NCI-H1417 treated with DMSO at 0.1 percent for 48 hours (cell line): ENCODE measurements at places on chromosomes 6 and 20.
A peak's percentile ranks its signal among the peaks of the same experiment; 100 is the strongest.

GRCh38 chr20:3081641-3082040, 2.9 kb downstream of the AVP start:
- no peak for DNase-seq

- no peak for DNase-seq
Observed at GRCh38 chr6:166745801-166746668, 119.0 kb upstream of the RPS6KA2 start.

- DNase-seq, result no peak
Observed at GRCh38 chr6:44116641-44117382, 10.4 kb downstream of the MRPL14 start.

DNA sequence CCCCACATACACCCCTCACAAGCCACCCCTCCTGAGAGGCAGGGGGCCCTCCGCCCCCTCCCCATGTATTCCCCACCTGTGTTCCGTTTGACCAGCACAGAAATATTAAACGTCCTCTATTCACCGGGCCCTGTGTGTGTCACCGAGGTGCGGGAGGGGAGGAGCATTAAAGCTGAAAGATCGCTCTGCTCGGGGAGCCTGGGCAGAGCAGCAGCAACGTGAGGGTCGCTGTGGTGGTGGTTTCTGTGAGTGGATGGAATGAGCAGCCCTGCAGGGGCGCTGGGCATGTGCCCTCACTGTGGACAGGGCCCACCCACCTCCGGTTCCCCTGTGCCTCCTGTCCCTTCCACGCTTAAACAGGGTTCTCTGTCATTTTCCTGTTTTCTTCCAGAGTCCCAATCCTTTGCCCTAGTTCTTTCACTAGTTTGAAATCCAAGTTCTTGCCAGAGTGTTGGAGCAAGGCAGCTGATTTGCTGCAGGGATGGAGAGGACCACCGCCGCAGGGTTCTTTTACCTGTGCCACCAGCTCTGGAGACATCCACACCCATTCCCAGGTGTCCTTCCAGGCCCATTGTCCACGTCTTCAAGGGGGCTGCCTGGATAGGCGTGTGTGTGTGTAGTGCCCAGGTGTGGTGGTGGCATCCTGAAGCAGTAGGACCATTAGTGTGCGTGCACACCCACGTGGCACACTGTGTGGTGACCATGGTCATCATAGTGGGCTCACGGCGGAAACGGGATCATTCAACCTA, 37.6 kb upstream of the MDFI start:
- no peak for DNase-seq

DNA sequence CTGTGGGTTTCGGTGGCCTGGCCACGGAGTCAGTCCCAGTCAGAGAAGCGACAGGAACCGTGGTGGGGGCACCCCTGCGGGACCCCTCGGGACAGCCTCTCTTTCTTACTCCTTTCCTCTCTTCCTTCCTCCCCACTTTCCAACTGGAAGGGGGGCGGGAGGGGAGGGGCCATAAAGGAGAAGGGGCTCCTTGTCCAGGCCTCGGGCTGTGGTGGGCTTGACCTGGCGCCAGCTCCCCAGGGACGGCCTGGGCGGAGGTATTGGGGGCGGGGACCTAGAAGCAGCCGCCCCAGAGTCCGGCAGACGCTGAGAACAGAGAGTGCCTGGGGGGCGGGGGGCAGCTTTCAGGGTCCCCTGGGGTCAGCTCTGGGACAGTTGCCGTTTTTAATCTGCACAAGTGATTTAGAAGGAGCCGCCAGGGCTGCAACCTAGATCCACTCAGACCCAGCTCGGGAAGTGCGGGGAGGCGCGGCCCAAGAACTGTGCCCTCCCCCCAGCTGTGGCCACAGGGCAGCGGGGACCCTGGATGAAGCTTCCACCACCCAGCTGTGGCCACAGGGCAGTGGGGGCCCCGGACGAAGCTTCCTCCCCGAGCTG, 6.4 kb upstream of the ABHD16B start:
- DNase-seq, result no peak

GRCh38 chr20:17888044-17888443, 80.5 kb downstream of the SNX5 start:
- DNase-seq, result no peak

DNA sequence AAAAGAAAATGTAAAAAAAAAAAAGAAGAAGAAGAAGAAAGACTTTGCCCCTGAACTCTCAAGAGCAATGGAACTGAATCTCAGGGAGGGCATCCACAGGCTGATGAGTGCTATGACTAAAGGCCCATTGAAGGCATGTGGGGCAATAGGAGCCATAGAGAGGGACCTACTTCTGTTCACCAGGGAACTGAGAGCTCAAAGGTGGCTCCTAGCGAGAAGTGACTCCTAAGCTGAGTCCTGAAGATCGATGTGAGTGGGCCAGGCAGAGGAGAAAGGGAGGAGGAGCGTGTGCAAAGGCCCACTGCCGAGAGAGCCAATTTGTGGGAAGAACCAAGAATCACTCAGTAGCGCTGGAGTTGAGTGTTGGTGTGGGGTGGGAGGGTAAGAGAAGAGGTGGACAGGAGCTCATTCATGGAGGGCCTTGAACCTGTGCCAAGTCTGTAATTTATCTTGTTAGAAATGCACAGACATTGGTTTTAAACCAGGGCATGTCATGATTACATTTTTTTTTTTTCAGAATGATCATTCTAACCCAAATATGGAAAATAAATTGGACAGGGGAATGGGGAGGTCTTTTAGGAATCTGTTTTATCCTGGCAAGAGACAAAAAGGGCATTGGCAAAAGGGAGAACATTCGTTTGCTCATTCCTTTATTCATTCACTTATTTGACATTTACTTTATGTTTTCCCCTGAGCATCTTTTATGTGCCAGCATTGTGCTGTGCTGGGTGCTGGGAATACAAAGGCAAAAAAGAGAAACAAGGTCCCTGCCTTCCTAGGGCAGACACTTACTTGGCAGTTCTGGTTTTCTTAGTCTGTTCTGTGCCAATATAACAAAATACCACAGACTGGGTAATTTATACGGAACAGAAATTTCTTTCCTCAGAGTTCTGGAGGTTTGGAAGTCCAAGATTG, 67.4 kb upstream of the DSP start:
- DNase-seq, result no peak

- DNase-seq, result no peak
Observed at GRCh38 chr20:31934968-31935764, 16.7 kb downstream of the PDRG1 start.

- DNase-seq, result no peak
Observed at GRCh38 chr6:108452711-108453195, 108.0 kb upstream of the FOXO3 start.

GRCh38 chr6:35178932-35179832, 34.6 kb upstream of the SCUBE3 start:
- DNase-seq, result no peak

DNA sequence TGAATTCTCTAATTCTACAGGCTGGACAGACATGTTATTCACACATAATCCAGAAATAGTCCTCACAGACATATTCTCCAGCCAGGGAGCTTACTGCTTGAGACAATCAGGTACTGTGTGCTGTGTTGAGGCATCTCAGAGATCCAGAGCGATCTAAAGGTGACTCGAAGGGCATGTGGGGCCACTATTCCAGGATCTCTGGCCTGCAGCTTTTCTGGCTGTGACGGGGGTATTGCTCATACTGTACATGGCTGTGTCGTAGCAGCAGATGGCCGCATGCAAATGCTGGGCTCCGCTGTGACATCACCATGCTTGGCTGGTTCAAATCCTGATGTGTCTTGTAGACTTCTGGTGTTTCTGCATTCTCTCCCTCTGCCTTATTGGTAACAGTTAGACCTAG, 37.8 kb downstream of the CD109 start:
- no peak for DNase-seq

DNA sequence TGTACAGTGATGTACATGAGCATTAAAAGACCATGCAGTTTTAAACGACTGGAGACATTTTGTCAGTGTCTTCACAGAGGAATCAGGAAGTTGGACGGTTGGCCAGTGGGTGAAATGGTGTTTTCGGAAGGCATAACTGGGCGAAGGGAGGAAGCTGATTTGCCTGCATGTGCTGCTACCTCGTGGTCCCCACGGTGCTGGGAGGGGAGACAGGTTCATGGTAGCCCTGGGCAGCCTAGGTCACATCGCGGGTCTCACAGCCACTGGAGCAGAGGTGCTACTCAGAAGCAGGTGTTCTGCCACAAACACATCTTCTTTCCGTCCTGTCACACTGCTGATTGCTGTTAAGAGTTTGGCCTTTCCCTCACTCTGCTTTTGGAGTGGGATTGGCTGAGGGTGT, 35.2 kb downstream of the HIVEP1 start:
- no peak for DNase-seq

DNA sequence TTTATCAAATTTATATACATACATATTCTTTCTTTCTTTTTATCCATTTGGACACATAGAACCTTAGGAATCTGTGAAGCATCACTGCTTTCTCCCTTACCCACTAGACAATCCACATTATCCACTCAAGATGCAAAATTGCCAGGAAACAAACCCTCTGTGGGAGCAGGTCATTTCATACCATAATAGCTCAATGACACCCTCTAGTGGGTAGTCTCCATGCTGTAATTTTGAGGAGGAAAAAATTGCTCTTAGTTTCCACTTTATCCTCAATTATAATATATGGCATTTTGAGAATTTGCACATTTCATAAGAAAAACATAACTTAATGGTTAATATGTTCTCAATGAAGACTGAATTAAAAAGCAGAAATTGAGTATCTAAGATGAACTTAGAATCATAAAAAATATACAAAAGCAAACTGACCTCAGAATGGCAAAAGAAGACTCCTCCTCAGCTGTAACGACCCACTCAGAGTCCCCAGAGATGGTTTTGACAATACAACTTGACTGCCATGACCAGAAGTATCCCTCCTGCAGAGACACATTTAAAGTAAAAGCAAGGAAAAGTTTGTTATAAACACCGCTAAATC, 164.1 kb downstream of the FRK start:
- no peak for DNase-seq

GRCh38 chr6:11113038-11113437, 1.5 kb upstream of the ERVFRD-1 start:
- no peak for DNase-seq

DNA sequence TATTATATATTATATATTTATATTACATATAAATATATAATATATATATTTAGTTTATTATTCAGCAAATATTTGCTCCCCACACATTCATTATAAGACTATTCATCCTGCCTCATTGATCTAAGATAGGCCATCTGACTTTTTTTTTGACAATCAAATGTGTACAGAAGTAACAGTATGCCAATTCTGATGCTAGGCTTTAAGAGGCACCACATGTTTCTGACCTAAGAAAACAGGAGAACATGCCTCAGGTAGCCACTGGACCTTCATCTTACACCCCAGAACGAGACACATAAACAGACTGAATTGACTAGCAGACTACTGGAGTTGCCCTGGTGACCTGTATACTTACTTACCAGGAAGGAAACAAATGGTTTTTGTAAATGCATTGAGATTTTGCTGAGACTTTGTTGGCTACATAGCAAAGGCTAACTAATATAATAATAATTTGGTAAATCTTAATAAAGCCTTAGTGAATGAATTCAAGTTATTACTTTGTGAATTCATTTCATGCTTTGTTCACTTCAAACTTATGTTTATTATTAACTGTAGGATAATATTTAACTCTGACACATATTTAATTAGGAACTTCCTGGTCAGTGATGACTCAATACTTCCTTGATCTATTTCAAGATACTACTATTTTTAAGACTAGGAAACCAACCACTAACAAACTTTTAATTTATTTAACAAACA, 13.4 kb upstream of the MYO6 start:
- no peak for DNase-seq

GRCh38 chr6:124694139-124694705, 268.0 kb upstream of the RNF217 start:
- no peak for DNase-seq

GRCh38 chr20:20225325-20226043, 142.4 kb upstream of the INSM1 start:
- DNase-seq, result peak; percentile 71
